CD4-positive, alpha-beta T cell treated with Interferon alpha-2 for 1 hour (primary cell): ENCODE measurements at places on chromosomes 1 and 21.
A peak's percentile ranks its signal among the peaks of the same experiment; 100 is the strongest.

DNA sequence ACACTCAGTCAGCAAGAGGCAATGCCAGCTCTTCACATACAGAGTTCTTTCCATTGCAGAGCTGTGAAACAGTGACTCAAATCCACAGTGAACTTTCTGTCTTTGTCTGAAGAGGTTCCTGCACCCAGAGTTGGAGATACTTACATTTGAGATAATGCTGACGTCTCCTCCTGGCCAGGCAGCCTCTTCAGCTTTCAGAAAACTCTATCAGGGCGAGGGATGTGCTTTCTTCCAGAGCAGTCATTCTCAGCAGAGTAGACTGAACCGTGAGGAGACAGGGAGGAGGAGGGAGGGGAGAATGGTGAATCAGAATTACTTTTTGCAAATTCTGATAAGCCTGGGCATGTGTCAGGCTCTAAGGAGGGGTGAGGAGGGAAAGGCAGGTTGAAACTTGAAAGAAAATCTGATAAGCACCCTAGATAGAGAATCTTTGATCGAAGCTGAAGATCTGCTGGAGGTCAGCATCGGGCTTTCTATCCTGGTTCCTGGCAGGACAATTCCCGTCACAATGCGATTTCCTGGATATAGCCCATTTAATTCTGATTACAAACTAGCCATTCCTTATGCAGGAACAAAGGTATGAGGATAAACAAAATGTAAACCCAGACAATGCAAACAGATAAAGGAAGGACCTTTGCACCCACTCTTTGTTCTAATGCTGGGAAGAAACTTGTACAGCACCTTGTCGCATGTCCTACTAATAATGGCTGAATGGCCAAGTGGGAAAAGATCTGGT, 18.9 kb upstream of the NID1 start:
- DNase-seq: no peak

DNA sequence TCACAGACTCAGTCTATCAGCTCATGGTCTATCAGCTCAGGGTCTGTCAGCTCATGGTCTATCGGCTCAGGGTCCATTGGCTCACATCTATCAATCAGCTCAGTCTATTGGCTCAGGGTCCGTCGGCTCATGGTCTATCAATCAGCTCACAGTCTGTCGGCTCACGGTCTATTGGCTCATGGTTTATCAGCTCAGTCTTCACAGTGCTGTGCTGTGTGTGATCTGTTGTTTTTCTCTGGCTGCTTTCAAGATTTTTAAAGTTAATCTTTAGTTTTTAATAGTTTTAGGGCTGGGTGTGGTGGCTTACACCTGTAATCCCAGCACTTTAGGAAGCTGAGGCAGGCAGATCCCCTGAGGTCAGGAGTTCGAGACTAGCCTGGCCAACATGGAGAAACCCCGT, 14.4 kb downstream of the C1orf159 start:
- DNase-seq: no peak

DNA sequence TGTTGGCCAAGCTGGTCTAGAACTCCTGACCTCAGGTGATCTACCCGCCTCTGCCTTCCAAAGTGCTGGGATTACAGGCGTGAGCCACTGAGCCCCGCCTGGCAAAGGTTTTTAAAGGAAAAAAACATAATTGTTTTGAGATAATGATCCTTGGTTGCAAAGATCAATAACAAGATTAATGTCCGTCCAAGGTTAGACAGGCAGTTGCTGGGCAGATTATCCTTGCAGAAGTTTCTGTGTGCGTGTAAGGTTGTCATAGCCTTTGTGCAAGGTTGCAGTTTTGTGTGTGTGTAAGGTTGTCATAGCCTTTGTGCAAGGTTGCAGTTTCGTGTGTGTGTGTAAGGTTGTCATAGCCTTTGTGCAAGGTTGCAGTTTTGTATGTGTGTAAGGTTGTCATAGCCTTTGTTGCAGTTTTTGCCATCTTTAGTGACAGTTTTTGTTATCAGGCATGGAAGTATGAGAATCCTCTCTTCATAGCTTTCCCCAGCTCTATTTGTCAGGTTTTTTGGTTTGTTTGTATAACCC, 3.6 kb downstream of the YBEY start:
- no peak for DNase-seq

GRCh38 chr1:115173151-115173550, 83.8 kb upstream of the TSPAN2 start:
- no peak for DNase-seq

DNA sequence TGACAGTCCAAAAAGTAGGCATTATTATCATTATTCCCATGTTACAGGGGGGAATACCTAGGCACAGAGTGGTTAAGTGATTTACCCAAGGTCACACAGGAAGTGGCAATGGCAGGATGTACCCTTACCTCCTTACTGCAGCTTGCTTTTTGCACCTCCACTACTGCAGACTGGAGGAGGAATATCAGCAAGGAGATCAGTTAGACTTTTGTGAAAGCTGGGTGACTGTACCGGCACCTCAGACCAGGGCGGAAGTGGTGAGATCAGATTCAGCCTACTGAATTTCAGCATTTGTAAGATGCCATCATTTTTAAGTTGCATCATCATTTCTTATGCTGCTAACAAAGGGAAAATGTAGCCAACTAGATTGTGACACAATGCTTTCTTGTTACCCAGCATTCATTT, 4.5 kb downstream of the ADARB1 start:
- peak; percentile 86 for DNase-seq

DNA sequence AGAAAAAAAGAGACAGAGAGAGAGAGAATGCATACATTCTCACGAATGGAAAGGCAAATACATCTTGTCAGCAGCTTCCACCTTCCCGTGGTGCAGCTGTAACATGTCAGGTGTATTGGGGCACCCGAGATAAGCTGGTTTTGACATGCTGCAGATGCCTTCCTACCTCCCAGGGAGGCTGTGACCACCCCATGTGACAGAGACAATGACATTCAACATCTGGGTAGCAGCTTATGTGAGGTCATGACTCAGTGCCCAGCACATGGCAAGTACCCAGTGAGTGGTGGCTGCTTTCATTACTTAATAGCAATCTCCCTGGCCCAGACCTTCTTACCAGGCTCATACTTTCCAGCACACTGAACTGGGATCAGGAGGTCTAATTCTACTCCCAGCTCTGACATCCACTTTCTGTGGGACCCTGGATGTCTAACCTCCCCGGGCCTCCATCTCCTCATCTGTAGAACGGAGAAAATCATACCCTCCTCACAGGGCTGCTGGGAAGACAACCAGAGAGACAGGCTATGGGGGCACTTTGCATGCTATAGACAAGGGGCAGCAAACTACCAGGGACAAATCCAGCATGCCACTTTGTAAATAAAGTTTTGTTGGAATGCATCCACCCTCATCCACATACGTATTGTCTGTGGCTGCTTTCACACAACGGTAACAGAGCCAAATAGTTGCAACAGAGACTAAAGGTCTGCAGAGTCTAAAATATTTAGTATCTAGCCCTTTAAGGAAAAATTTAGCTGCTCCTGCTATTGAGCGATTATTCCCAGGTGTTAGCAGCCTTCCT, 38.5 kb upstream of the ZBTB40 start:
- DNase-seq: no peak

DNA sequence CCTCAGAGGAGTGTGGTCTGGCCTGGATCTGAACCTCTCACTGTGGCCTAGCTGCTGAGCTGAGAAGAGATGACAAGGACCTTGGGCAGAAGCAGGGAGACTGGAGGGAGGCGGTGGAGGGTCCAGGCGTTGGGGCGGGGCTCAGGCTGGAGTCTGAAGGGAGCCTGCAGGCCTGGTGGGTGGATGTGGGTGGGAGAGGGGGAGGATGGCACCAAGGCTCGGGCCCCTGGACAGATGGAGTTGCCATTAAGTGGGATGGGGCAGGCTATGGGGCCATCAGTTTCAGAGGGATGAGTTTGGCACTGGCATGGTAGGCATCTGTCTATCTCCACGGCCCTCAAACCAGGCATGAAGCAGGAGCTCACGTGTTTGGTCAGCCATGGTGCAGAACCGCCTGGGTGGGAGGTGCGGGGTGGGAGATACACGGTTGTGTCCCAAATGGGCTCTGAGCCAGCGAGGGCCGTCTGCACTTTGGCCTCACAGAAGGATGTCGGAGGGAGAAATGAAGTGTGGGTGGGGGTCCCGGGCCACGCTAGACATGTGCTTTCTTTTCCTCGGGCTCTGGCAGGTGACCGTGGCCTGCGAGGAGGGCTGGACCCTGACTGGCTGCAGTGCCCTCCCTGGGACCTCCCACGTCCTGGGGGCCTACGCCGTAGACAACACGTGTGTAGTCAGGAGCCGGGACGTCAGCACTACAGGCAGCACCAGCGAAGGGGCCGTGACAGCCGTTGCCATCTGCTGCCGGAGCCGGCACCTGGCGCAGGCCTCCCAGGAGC, 23.6 kb downstream of the PCSK9 start:
- no peak for DNase-seq

GRCh38 chr1:33434363-33434750, 3.5 kb upstream of the PHC2 start:
- DNase-seq: no peak

DNA sequence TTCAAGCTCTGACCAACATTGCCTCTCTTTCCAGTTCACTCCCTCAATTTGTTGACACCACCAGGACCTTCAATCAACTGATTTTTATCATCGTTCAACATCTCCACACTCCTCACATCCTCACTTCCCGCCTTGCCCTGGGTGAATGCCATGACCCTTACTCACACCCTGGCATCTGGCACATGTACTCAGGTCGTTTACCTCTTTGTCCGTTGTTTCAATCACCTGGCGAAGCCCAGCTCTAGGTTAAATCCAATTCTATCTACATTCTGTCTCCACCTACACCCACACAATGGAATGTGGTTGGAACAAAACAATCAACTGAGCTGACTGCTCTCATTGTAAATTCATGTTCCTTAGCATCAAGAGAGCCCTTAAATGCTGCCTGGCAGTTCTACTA, 24.2 kb upstream of the TBX15 start:
- DNase-seq: no peak

- DNase-seq: no peak
These were observed 110.2 kb upstream of the APP start for GRCh38 chr21:26280775-26281174.

- no peak for DNase-seq
These were observed 20.5 kb upstream of the BCL10 start for GRCh38 chr1:85296980-85297379.

DNA sequence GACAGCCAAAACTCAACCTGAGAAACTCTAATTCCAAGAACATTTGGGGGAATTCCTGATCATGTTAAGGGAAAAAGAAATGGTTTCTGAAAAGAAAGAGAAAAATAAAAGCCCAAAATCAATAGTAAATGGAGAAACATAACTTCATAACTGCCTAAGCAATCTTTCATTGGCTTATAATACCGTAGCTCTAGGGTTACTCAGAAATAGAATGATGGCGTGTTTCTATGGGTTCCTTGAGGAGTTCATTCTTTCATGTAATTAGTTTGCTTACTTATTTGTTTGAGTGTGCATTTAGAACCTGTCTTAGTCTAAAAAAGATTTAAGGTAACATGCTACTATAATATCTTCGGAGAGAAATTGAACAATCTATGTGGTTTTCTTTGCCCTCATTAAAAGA, 37.5 kb upstream of the FBXO28 start:
- DNase-seq: no peak

- peak; percentile 39 for DNase-seq
These were observed 919 bp downstream of the MCL1 start for GRCh38 chr1:150578272-150579109.

DNA sequence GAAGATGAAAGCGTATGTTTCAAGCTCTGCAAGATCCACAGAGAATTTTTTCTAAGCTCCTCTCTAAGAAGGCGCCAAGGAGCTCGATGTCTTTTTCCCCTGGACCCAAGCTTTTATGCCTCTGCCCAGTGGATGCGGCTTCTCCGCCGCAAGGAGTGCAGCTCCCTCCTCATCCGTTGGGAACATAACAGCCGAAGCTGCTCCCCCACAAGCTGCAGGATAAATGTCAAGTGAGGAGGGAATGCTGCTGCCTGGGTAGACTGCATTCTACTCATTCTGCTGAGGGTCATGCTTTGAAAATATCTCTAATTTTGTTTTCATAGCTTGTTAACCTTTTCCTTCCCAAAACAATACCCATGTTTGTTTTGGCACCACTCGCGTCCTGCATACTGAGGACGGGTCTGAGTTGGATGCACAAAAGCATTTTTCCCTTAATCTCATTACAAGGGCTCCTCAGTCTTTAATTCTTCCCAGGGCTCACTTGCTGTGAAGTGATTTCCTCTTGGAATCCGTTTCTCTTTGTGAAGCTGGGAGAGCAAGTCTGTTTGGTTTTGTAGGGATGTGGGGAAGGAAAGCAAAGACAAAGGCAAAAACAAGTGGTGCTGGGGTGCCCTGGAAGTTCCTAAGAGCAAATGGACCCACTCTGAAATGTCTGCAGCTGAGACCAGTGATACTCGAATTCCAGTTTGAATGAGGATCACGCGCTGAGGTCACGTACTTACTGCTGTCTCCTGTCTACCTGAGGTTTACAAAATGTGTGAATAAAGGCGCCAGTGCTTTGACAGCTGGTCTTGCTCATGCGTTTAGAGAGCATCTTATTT, 134.0 kb upstream of the IRF2BP2 start:
- DNase-seq: no peak

- DNase-seq: no peak
These were observed 122.3 kb downstream of the XCL2 start for GRCh38 chr1:168421399-168422004.

DNA sequence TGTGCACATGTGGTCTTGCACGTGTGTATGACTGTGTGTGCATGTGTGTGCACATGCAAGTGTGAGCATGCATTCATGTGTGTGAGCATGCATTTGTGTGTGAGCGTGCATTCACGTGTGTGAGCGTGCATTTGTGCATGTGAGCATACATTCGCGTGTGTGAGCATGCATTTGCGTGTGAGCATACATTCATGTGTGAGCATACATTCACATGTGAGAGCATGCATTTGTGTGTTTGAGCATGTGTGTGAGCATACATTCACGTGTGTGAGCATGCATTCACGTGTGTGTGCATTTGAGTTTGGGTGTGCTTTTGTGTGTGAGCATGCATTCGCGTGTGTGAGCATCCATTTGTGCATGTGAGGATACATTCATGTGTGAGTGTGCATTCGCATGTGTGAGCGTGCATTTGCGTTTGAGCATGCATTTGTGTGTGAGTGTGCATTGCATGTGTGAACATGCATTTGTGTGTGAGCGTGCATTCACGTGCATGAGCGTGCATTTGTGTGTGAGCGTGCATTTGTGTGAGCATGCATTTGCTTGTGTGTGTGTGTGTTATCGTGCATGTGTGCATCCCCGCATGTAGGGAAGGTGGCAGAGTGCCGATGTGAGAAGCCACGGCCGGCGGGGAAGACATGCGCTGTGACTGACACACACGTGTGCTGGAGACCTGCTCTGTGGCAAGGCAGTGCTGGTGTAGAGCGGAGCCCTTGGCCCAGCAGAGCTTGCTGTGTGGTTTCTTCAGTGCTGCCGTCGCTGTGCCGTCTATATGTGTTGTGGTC, 18.2 kb downstream of the ITGB2 start:
- no peak for DNase-seq

GRCh38 chr1:11253226-11253625, 9.1 kb downstream of the MTOR start:
- no peak for DNase-seq
